ENCODE measurements at places on chromosomes 6 and 20. TPM values are rescaled to one million over a fixed set of nuclear protein-coding genes. Genes with fewer than 3 reads are reported as not detected.

Gene C2
- total RNA-seq, result 4.1 TPM

Gene TCP11
- total RNA-seq, result not detected

- no peak for DNase-seq
Observed at GRCh38 chr20:25090492-25091429, 8.8 kb upstream of the VSX1 start.

- DNase-seq, result no peak
Observed at GRCh38 chr6:36285187-36285671, 15.4 kb downstream of the PNPLA1 start.

Gene RIMS4
- total RNA-seq, result 0.06 TPM

DNA sequence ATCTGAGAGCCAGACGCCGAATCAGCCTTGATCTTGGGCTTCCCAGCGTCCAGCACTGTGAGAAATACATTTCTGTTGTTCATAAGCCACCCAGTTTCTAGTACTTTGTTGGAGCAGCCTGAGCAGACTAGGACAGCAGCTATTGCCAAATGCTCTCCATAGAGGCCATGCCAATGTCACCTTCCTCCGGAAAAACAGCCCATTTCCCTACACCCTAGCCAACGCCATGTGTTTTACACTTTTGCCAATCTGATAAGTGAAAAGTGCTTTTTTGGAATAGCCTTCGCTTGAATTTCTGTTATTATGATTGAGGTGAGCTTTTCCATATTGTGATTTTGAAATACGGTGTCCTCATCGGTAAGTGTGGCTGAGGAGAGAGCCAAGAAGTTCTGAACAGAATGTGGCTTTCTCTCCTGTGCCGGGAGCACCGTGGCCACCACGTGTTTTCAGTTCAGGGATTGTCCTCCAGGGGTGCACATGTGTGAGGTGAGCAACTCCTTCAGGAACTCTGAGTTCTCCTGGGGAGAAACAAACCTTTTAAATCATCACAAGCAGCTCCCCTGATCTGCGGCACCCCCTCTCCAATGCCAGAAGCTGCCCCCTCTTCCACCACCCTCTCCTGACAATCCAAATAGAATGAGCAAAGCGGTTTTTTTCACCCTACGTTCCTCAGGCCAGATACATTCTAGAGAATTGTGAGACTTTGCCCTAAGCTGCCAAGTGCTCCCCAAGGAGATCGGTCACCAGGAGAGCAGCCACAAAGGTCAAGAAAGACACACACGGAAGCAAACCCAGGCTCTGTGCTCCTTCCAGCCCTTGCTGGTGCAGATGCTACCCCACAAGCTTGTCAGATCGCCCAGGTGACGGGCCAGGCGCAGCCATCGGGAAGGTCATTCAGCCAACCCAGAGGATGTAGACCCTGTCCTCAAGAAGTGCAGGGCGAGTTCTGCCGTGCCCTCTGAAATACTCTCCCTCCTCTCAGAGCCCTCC is 36.0 kb downstream of the TAF8 start:
- no peak for DNase-seq

GRCh38 chr6:44342489-44342888 is at the start of gene SPATS1:
TSS of gene SPATS1 (plus strand) at chr6:44342650. CDS start at chr6:44343096, 446 bp downstream.
- DNase-seq, result no peak

DNA sequence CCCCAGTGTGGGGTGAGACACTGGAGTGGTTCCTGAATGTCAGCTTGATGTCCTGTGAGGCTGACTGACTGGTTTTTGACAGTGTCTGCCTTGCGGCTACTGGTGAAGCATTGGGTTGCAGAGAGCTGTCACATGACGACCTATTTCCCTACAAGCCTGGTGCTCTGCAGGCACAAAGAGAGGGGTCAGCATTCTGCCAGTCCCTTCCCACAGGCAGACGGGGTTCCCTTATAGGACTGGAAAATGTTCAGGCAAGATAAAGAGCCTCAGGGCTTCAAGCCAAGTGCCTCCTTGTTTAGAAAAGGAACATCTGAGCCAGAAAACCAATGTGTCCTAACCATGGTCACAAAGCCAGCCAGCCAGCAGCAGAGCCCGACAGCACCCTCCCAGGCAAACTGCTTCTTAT is 11.0 kb downstream of the LY86 start:
- no peak for DNase-seq

Gene RAET1E
- total RNA-seq, result 0.66 TPM

All from heart right ventricle (tissue), 16 donors.